Naive thymus-derived CD8-positive, alpha-beta T cell (primary cell): ENCODE measurements at places on chromosomes 6 and 20. TPM values are rescaled to one million over a fixed set of nuclear protein-coding genes. Genes with fewer than 3 reads are reported as not detected.

HCRTR2 gene
- total RNA-seq, result not detected

ZNF831 gene
- total RNA-seq, result 28.0 TPM

KIAA0408 gene
- total RNA-seq, result 0.63 TPM

PAX1 gene
- not detected for total RNA-seq

GNMT gene
- 1.9 TPM for total RNA-seq
